Stimulated activated CD4-positive, alpha-beta T cell treated with anti-CD3 and anti-CD28 coated beads, Interleukin-12 subunit alpha, Interleukin-12 subunit beta, amount 100 ng/mL, for 4 hours (primary cell): ENCODE measurements at places on chromosomes 6 and 20.

DNA sequence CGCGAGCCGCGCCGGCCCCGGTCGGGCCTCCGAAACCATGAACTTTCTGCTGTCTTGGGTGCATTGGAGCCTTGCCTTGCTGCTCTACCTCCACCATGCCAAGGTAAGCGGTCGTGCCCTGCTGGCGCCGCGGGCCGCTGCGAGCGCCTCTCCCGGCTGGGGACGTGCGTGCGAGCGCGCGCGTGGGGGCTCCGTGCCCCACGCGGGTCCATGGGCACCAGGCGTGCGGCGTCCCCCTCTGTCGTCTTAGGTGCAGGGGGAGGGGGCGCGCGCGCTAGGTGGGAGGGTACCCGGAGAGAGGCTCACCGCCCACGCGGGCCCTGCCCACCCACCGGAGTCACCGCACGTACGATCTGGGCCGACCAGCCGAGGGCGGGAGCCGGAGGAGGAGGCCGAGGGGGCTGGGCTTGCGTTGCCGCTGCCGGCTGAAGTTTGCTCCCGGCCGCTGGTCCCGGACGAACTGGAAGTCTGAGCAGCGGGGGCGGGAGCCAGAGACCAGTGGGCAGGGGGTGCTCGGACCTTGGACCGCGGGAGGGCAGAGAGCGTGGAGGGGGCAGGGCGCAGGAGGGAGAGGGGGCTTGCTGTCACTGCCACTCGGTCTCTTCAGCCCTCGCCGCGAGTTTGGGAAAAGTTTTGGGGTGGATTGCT is 1.3 kb downstream of the VEGFA start:
- DNase-seq: peak; percentile 70

GRCh38 chr6:35300848-35301247 is 3.2 kb downstream of the DEF6 start:
- no peak for DNase-seq

DNA sequence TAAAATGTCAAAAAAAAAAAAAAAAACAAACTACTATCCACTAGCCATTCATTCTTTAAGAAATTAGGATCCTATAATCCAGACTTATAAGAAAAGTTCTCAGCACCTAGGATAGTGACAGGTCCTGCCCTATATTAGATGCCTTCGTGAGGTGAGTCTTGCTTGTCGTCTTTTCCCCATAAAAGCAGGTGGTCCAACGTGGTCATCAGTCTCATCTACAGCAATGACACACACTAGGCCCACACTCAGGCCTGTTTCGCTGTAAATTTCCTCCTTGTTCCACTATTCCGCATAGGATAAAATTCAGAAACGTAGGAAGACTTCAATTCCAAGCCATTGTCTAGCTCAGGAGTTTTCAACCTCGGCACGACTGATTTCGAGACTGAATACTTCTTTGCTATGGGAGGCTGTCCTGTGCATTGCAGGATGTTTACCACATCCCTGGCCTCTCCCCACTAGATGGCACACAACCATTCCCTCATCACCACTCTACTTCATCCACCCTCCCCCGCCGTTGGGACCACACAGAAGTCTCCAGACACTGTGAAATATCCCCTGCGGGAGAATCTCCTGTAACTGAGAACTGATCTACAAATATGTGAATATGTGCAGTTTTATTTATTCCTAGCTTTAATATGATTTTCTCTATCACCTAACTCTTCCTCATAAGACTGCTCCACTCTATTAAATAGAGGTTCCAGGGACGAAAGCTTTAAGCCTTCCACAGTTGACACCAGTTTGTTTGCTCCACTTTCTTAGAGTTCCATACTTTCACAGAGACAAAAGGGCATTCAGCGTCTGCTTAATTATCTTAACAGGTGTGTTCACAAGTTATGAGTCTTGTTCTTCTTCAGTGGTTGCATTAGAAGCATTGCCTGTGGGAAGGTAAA is 346.3 kb downstream of the BMP2 start:
- no peak for DNase-seq

- DNase-seq: no peak
Observed at GRCh38 chr6:159790956-159791598, 810 bp downstream of the MRPL18 start.

DNA sequence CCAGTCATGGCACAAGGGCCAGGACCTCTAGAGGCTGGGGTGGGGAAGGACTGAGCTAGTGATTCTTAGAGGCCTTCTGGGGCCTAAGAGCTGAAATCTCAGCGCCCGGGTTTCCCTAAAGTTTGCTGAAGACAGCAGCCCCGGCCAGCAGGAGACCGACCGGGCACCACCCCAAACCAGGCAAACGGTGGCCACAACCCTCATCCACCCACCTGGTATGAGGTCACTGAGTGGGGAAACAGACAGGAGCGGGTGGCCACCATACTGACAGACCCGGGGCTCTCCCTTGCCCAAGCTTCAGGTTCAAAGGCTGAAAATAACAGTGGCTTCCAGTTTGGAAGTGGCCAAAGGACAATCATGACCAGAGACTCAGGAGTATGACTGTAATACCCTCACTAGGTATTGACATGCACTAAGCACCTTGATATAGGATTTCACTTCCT is 35.0 kb upstream of the ID1 start:
- DNase-seq: no peak

GRCh38 chr6:149999636-150000035 is 25.7 kb downstream of the RAET1L start:
- no peak for DNase-seq
